Stimulated activated CD4-positive, alpha-beta T cell treated with anti-CD3 and anti-CD28 coated beads, TNF-alpha, amount 100 ng/mL, for 24 hours (primary cell): ENCODE measurements at places on chromosomes 5 and 9.

DNA sequence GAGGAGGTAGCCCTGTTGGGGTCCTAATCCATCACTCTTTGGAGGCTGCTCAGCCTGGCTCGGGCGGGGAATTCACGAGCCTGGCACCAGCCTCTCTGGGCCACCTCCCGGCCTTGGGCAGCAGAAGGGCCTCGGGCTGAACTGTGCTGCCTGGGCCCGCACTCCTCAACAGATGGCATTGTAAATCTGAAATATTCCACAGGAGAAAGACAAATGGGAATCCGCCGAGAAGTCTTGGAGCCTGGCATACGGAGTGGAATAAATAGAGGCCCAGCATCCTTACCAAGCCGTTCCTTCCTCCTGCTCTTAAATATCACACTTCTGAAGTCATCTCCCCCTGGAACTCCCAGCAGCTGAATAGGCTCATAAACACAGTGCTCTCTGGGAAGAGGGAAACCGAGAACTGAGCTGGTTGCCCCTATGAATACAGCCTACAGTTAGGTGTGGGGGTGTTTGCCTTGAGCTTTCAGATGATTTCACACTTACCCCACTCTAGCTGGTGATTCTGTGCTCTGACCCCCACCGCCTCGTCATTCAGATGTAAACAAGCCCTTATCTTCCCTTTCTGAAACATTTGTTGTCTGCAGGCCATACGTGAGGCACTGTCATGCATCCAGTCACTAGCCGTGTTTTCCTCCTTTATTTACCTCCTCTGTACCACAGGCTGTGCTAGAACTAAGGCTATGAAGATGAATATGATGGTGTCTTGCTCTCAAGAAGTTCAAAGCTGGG lies 455.0 kb upstream of the CLINT1 start:
- DNase-seq, result no peak

DNA sequence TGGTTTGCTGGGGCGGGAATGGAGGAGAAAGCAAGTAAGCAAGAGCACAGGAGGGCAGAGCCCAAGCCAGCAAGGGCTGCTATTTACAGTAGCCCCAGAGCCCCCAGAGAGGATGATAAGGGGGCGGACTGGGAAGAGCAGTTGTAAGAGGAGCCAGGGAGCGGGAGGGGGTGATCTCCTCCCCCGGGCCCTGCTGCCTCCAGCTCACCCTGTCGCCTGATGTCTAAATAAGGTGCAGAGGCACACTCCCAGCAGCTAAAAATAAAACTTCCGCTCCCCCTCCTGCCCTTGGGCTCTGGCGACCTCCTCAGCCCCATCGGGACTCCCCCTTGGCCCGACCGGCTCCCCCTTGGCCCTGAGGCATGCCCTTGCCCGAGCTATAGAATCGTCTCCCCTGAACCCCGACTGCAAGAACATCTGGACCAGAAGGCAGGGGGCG lies 14.4 kb upstream of the CCDC69 start:
- no peak for DNase-seq

- no peak for DNase-seq
These were observed 15.8 kb upstream of the CACFD1 start for GRCh38 chr9:133443982-133444381.

DNA sequence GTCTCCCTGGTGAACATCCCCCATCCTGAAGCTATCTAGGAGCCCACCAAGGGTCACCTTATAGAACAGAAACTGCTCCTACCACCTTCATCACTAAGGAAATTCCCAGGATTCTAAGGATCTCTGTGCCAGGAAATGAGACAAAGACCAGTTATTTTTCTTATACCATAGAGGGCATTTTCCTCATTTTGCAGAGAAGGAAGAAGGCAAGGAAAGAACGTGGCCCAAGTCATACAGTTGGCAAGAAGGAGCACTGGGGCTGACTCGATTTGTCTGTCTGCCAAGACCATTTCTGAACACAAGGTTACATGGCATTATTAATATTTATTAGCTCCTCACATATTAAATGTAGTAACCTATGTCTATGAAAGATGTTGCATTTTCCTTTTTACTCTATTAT lies 49.6 kb upstream of the TNFSF15 start:
- DNase-seq, result no peak

DNA sequence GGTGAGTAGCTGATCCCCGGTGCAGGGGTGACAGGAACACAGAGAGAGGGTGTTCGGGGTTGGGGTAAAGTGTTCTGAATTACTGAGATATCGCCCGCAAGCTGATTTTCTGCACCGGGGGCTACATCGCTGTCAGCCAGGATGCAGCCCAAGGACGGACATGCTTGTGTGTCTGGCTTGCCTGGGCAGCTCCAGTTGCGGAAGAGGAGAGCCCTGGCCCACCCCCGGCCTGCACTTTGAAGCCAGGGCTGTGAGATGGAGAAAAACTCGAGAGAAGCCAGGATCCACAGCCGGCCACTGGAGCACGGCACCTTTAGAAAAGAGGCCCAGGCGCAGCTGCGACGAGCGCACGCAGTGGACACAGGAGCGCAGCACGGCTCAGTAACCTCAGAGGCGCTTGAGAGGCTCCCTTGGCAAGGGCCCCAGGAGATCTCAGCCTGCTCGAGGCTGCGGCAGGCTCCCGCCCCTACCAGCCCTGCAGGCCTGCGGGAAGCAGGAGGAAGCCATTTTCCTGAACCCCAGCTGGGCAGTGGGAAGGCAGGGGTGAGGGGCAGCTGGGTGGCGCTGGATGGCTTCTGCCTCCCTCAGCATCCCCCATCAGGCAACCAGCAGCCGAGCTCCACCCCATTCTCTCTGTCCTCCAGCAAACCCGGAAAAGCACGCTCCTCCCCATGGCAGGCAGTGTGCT lies 59.2 kb downstream of the C9orf50 start:
- DNase-seq, result no peak
